Lung (tissue), 17 donors: ENCODE measurements at places on chromosomes 4 and X. TPM values are rescaled to one million over a fixed set of nuclear protein-coding genes. Genes with fewer than 3 reads are reported as not detected.

LDB2 gene
- 34.0 TPM for polyA plus RNA-seq

CLDN22 gene
- polyA plus RNA-seq, result 0.49 TPM

MUC7 gene
- polyA plus RNA-seq, result not detected

PABPC5 gene
- polyA plus RNA-seq, result 0.26 TPM

GRID2 gene
- polyA plus RNA-seq, result not detected

ARHGAP24 gene
- 10.0 TPM for polyA plus RNA-seq

FHIP1A gene
- 1.5 TPM for polyA plus RNA-seq

STK32B gene
- polyA plus RNA-seq, result 0.65 TPM

VAMP7 gene
- polyA plus RNA-seq, result 31.6 TPM

CXCL10 gene
- polyA plus RNA-seq, result 18.6 TPM

NLGN4X gene
- polyA plus RNA-seq, result 0.31 TPM

MAGEC3 gene
- not detected for polyA plus RNA-seq

ITGB1BP2 gene
- 0.98 TPM for polyA plus RNA-seq

KDR gene
- polyA plus RNA-seq, result 8.4 TPM

HPGD gene
- polyA plus RNA-seq, result 19.8 TPM

SSX2B gene
- not detected for polyA plus RNA-seq

GLRA2 gene
- polyA plus RNA-seq, result not detected

SMR3B gene
- not detected for polyA plus RNA-seq

NKX3-2 gene
- not detected for polyA plus RNA-seq

TRIM61 gene
- 1.3 TPM for polyA plus RNA-seq

BEND2 gene
- polyA plus RNA-seq, result 0.03 TPM

NOX1 gene
- polyA plus RNA-seq, result 0.08 TPM

RGN gene
- 4.1 TPM for polyA plus RNA-seq

ZAR1 gene
- polyA plus RNA-seq, result not detected

GYPE gene
- polyA plus RNA-seq, result 0.70 TPM

ZNF280C gene
- 1.7 TPM for polyA plus RNA-seq

CRMP1 gene
- 6.6 TPM for polyA plus RNA-seq

HTN1 gene
- polyA plus RNA-seq, result not detected

HSD17B11 gene
- 43.0 TPM for polyA plus RNA-seq

TCEAL7 gene
- polyA plus RNA-seq, result 2.2 TPM

DGKK gene
- 0.02 TPM for polyA plus RNA-seq

CHST7 gene
- 7.4 TPM for polyA plus RNA-seq

PITX2 gene
- not detected for polyA plus RNA-seq

NAP1L3 gene
- 0.63 TPM for polyA plus RNA-seq

UBA6 gene
- 6.4 TPM for polyA plus RNA-seq
